Caudate nucleus (tissue), 63 donors: ENCODE measurements at places on chromosomes 4 and X.

DNA sequence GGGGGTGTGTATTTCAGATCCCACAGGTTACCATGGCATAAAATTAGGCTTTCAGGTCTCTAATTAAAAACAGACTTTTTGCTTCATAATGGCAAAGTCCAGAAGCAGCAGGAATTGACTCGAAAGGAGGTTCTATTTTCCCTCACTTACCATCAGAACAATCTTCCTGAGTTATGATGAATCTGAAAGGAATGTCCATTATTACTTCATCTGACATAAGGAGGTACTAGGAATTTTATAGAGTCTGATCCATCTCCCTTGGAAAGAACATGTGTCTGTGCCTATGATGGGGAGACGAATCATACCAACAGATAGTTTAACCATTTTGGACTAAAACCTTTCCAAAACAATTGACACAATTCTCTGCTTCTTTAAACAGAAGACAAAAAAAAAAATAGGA, 206.3 kb upstream of the FGF13 start:
- no peak for DNase-seq

- no peak for DNase-seq
These were observed 31.4 kb downstream of the PARM1 start for GRCh38 chr4:74964311-74964710.

GRCh38 chr4:24763631-24764297, 31.6 kb upstream of the SOD3 start:
- no peak for DNase-seq

DNA sequence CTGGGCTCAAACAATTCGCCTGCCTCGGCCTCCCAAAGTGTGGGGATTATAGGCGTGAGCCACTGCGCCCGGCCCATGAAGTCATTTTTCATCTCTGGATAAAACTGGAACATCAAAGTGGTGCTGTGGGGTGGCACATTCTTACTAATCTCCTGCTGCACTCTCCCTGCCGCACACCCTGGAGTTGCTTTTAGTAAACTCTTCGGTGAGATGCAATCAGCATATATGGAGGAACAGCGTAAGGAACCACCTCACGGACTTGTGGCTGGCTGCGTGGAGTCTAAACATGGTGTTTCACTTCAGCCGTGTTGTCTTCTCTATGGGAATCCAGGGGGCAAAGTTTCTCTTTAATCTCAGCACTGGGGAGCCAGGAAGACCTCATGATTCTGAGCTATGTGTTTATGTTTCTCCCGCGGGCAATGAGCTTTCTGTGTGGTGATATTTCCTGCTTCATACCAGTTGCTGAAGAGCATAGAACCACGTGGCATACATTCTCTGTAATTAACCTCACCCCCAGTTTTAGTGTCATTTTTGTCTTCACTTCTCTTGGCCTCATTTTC, 2.1 kb upstream of the RHOH start:
- no peak for DNase-seq

GRCh38 chr4:34619531-34620162, 1624.7 kb downstream of the ARAP2 start:
- DNase-seq = no peak

- no peak for DNase-seq
These were observed 25.7 kb upstream of the ELOVL6 start for GRCh38 chr4:110224142-110224541.
